ENCODE measurements at places on chromosomes 2 and 18.

- DNase-seq = no peak
Observed at GRCh38 chr18:40738321-40738880, 1216.6 kb upstream of the PIK3C3 start.

DNA sequence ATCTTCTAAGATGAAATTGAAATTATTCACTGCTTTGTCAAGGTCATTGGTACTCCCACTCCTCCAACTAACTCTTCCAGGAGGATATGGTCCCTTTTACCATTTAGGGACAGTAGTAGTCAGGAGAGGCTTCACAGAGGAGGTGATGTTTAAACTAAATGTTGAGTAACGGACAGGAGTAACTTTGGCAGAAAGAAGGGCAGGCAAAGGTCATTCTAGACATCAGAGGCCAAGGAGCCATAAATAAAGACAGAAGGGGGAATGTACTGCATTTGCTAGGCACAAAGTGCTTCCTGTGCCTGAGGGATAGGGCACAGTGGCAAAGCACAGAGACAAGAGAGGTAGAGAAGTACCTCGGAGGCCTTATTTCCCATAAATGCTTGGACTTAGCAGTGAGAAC, 14.6 kb upstream of the ACMSD start:
- DNase-seq = no peak

GRCh38 chr18:48230467-48231113, 178.6 kb downstream of the ZBTB7C start:
- DNase-seq = no peak

- DNase-seq = no peak
Observed at GRCh38 chr2:120939595-120940318, 204.1 kb downstream of the GLI2 start.

- peak; percentile 4 for DNase-seq
Observed at GRCh38 chr2:136766073-136766404, 694 bp downstream of the THSD7B start.

DNA sequence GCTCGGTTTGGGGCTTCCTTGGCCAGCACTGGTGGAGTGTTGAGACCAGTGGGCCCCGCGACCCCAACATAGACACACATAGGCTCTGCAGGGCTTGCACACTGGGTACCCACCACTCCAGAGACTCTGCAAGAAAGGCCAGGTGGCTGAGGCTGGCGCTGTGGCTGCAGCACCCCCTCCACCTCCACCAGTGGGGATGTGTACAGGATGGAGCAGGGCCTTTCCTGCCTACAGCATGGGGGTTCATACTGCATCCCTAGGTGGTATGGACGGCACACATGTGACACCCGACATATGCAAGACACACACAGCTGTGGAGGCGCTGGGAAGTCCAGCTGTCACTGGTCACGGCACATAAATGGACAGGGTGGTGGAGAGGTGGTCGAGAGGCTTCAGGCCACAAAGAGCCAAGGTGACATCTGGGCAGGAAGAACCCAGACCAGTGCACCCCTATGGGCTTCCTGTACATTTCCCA, 1.3 kb downstream of the RNPEPL1 start:
- DNase-seq = no peak

DNA sequence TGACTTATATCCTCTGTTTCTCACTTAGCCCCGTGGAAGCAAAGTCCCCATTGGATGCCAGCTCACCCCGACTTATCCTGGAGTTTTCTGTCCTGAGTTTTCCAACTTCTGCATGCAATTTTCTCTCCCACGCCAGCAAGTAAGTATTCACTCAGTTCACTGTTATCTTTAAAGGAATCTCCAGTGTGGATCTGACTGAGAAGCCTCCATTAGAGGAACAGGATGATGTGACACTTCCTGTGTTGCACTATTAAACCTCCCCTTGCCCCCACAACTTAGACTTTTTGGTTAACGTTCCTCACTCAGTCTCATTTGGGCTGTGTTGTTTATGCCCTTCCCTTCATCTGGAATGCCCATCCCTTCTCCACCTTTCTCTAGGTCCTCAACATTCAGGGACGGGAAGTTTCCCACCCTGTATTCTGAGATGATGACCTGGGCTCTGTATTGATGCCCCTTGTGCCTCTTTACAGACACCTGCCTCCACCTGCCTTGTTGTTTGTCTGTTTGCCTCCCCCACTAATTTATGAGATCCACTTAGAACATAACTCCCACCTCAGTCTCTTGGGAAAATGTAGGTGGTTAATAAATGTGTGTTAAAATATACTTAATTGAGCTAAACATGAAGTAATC, 536.1 kb upstream of the RAB6C start:
- DNase-seq = no peak

DNA sequence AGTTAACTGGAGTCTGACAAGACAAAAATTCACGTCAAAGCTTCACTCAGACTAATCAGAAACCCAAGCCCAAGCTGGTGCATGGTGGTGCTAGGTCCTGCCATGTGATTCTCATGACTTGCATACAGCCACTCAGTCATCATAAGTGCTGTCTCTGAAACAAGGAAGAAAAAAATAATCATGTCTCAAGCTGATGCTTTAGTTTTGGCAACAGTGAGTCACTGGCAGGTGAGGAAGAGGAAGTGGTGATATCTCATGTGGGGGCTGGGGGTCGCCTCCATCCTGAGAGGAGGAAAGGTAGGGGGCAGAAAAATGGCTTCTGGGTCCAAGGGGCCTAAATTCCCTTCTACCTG, 136.3 kb downstream of the TMEM163 start:
- DNase-seq = no peak

GRCh38 chr2:150917961-150918713, 343.5 kb downstream of the RBM43 start:
- DNase-seq = no peak

DNA sequence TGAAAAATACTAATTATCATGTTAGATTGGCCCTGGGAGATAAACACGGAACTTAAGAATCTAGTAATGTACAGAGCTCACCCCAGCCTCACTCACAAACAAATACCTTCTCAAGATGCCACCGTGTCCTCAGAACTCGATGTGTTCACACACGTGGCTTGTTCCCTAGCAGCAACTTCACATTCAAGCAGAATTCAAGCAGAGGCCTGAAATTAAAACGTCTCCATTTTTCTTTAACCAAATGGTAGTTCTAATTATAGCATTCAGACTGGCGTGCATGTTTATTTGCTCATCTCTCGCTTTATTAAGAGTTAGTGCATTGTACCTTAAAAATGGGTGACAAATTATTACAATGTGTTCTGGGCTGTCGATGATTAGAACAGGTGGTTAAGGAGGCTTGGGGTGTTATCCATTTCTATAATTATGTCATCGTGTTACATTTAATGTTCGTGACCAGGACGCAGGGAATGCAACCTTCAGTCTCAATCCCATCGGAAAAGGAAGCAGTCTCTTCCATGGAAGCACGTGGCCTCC, 57.3 kb upstream of the SLC66A3 start:
- DNase-seq = no peak

- no peak for DNase-seq
Observed at GRCh38 chr18:48219810-48220499, 189.2 kb downstream of the ZBTB7C start.

DNA sequence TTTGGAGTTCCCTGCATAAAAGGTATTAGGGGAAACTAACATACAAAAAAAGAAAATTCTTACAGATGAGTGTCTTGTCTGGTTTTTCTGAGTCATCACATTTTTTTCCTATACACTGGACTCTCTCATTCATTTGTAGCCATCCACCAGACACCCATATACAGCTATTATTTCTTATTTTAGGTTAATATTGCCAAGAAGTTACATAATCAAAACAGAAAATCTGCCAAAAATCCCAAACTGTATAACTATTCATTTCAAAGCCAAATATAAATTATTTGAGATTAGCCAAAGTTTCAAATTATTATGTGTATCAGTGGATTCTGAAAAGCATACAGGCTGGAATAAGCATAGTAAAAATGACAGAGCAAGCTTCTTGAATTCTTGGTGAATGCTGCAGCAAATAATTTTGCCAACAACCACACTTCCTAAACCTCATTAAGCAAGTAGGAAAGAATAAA, 191.2 kb downstream of the NCKAP5 start:
- no peak for DNase-seq

DNA sequence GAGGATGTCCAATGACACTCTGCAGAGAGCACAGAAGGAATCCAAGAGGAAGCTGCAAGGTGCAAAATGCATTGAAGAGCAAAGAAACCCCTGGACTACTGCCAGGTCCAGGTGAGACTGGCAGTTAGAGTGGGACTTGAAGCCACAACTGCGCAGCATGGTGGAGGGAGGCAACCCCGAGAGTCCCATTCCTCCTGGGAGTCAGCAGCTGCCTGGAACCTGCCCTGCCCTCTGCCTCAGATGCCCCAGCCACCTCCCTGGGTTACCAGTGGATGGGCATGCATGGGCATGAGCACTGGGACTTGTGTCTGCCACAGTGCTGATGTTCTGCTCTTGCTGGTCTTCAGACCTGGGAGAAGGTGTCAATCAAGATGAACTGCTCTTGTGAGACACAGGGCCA, 43.2 kb downstream of the ANKMY1 start:
- no peak for DNase-seq

DNA sequence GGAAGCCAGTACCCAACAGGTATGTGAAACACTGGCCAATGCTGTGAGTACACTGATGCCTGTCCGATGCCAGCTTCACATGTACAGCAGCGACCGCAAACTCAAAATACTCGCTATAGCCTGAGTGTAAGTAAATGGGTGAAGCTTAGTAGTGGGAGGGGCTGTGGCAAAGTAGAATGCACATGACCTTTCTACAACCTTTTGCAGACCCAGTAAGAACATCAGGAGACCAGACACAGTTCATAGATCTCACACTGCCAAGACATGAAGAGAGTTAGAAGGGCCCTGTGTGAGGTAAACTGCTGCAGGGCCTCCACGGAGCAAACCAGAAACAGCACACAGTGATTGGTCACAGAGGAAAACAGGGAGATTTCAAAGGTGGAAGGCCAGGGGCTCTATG, 9.1 kb upstream of the UBXN4 start:
- no peak for DNase-seq

GRCh38 chr2:81250270-81250669, 945.7 kb upstream of the LRRTM1 start:
- no peak for DNase-seq

DNA sequence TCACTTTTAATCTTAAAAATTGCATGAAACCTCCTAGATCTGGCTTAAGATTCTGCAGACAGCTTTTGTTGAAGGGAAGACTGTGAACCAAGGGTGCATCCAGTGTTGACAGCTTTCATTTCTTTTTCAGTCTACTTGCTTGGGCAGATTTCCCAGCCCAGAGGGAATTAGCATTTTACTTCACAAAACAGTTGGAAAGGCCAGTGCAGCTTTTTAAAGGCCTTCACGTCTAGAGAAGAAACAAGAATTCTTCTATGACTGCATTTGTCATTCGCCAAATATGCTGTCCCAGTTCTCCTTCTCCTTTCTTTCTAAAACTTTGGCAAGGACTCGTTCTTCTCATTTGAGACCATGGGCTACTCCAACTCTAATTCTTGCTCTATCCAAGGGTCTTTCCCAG, 17.4 kb downstream of the NTSR2 start:
- no peak for DNase-seq

DNA sequence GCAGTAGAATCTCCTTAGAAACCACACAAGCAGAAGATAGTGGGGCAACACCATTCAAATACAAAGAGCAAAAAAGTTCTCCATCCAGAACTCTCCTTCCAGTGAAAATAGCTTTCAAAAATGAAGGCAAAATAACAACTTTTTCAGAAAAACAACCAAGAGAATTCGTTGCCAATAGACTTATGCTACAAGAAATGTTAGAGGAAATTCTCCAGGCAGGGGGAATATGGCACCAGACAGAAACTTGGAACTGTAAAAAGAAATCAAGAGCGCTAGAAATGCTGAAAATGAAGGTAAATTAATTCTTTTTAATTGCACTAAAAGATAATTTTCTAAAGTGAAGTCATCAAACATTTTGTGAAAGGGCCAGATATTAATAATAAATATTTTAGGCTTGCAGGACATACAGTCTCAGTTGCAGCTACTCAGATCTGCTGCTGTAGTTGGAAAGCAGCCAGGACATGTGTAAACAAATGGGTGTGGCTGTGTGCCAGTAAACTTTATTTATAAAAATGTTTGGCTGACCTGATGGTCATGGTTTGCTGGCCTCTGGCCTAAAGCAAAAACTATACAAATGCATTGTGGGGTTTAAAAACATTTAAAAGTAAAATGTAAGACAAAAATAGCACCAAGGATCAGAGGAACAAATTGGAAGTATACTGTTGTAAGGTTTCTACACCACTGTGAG, 73.7 kb upstream of the TGFA start:
- no peak for DNase-seq

- DNase-seq = peak; percentile 75
Observed at GRCh38 chr2:157439824-157440186, 4.1 kb downstream of the CYTIP start.

DNA sequence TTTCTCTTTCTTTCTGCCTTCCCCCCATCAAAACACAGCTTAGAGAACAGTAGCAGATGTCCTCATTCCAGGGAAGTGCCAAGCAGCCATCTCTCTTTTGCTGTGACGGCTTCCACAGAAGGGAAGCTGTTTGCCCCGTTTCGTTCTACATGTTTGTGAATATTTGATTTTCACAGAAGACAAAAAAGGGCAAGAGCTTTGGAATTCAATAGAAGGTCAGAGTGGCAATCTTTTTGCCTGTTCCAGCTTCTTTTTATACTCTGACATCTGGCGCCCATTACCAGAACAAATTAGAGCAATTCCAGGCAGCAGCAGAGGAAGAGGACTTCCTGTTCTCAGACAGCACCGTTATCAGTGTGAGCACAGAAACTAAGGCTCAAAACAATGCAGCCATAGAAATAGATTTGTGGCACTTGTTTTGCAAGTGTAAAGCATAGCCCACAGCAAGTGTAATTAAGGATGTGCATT, 79.0 kb upstream of the CDH19 start:
- no peak for DNase-seq

DNA sequence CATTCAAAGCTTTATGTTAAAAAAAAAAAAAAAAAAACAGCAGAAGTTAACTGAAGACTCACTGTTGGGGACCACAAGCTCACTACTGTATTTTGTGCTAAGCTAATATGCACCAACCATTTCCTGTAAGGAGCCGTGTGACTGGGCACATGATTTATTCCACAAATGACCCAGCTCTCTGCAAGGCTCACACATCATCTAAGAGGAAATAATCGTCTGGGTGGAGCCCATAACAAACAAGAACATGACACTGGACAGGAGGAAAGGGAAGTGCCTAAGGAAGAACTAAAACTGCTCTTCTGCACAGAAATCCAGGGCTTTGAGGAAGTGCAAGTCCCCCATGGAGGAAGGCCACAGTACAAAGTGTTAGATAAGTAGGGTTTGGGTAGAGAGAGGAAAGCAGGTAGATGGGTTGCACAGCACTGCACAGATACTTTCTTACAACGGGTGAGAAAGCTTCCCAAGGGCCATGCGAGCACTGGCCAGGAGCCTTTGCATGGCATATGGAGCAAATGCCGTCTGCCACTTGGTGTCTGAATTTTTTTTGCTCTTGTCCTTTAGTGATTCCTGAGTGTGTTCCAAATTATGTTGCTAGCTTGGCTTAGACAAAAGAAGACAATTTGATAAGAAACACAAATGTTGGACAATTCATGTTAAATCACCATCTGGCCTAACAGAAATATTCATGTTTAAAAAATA, 24.4 kb downstream of the NFE2L2 start:
- no peak for DNase-seq

- DNase-seq = no peak
Observed at GRCh38 chr2:226308323-226308680, 491.3 kb downstream of the IRS1 start.

GRCh38 chr18:11316546-11316945, 167.2 kb upstream of the PIEZO2 start:
- no peak for DNase-seq

Measured in T-helper 1 cell (primary cell).